ENCODE measurements at places on chromosomes 4 and X.

DNA sequence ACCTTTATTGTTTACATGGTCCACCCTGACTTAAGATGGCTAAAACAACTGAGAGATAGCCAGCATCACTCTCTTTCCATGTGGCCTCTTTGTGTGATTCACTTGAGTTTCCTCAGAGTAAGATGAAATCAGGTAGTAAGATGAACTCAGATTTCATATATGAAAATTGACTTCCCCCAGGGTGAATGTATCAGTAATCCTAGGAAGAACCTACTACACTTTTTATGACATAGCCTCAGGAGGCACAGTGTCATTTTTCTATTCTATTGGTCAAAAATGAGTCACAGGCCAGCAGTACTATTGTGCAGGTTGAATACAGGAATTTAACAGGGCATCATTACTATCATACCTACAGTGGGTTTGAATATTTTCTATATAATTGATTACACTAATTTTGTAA is 14.6 kb upstream of the SULT1E1 start:
- no peak for DNase-seq

DNA sequence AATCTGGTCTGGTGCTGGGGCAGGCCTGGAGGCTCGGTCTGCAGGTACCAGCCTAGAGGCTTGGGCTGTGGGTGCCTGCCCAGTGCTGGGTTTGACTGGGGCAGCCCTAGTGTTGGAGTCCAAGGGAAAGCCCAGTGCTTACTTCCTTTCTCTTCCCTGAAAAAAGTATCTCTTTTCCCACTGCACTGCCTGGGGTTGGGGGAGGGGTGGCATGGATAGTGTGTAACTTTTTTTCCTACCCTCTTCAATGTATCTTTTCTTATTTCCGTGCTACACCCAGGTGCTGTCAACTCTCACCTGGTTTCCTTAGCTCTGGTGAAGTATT is 21.6 kb downstream of the KANTR start:
- no peak for DNase-seq

GRCh38 chr4:182770259-182770995 is 146.8 kb downstream of the DCTD start:
- no peak for DNase-seq

- no peak for DNase-seq
Measured at GRCh38 chr4:149549911-149550310, 265.7 kb downstream of the IQCM start.
